Myocyte (in vitro differentiated cells): ENCODE measurements at places on chromosomes 13 and 19. TPM values are rescaled to one million over a fixed set of nuclear protein-coding genes. Genes with fewer than 3 reads are reported as not detected.

GRCh38 chr19:6834433-6834832 lies 52.9 kb upstream of the ADGRE1 start:
- no peak for DNase-seq

GRCh38 chr19:33388725-33389420 lies 15.4 kb downstream of the CEBPG start:
- DNase-seq = no peak

DNA sequence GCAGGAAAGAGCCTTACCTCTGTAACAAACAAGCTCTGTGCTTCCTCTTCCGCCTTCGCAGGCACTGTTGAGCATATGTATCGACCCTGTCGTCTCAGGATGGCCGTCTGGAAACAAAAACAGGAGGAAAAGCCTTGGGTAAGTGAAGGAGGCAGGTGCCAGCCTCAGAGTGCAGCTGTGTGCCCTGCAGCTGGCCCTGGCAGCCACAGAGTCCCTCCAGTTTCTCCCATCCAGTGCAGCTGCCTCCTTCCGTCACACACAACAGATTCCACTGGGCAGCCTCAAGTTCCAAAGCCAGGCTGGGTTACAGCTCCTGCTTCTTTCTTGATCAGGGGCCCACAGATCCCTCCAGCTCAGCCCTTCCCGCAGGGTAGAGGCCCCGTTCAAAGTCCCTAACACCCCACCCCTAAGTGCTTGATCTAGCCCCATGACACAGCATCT lies 47.7 kb downstream of the DOCK9 start:
- peak; percentile 100 for DNase-seq

PCDH9 gene
- 10.0 and 13.9 TPM in 2 replicates for total RNA-seq

ZNF260 gene
- 15.1 and 15.2 TPM in 2 replicates for total RNA-seq

DNA sequence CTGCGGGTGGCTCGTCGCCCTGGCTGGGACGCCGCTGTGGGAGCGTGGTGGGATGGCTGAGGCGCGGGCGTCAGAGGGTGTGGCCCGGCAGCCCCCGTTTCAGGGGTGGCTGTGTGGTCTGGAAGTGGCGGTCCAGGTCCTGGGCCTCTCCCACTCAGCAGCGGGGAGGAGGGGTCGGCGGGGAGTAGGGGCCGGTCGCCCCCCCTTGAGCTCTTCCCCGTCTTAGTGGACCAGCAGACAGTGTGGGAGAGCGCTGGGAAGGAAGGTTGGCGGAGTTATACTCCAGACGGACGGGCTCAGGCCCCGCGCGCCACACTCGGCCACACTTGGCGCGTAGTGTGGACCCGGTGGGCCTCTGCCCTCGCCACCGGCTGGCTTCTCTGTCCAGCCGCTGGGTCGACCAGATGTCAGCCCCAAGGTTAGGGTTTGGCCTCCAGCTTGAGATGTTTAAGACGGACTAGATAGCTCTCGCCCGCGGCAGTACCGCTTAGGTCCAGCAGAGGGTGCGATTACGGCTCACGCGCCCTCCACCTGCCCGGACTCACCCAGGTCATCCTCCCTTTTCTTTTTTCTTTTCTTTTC lies 21.7 kb upstream of the ZNF429 start:
- DNase-seq = peak; percentile 13

DENND1C gene
- total RNA-seq = not detected in 2 replicates

DNA sequence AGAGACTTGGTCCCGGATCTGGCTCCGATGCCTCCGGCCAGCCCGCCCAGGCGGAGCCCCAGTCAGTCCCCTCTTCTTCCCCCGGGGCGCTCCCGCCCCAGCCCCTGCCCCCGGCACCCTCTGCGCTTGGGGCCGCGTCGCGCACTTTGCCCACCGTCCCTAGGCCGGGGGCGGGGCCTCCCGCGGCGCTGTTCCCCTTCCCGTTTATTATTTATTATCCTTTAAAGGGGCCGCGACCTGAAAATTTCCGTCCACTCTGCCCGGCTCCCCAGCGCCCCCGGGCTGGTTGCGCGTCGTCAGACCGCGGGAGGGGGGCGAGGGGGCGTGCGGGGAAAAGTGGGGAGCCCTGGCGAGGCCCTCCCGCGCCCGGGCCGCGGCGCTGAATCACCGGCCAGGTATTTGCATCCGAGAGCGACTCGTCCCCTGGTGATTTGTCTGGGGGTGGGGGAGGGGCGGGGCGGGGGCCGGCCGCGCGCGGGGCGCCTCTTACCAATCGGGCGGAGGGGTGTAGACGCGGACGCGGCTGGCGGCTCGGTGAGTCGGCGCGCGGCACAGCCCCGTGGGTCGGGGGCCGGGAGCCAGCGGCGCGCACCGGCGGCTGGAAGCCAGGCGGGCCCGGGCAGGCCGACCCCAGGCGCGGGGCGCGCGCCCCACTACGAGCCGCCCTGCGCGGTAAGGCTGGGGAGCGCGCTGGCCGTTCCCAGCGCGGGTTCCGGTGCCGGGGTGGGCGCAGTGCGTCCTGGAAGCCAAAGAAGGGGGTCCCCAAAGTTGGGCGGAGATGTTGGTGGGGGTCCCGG lies at the start of gene ARID3A:
TSS of gene ARID3A (plus strand) at position 510 of the 797 bp plus-strand sequence. CDS start 3,494 bp downstream, outside the sequence.
- DNase-seq = peak; percentile 86

CD33 gene
- 0.21 TPM in 1 of 2 replicates, not detected in the other for total RNA-seq

CGB1 gene
- total RNA-seq = not detected in 2 replicates

DNA sequence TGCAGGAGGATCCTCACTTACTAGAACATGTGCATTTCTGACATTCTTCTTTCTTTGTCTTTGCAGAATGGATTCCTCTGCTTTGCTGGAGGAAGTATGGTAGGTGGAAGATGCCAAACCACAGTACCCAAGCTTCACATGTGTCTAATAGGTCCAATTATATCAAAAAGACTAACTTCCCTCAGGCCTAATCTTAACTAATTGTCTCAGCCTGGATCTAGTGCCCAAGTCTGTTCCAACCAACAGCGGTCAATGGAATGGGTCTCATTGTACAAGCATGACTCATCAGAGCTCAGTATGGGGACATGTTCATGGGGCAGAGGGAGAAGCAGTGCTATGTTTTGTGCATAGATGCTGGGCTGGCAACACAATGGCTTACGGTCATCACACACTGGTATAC lies 81.6 kb upstream of the CSNK1A1L start:
- no peak for DNase-seq

DNA sequence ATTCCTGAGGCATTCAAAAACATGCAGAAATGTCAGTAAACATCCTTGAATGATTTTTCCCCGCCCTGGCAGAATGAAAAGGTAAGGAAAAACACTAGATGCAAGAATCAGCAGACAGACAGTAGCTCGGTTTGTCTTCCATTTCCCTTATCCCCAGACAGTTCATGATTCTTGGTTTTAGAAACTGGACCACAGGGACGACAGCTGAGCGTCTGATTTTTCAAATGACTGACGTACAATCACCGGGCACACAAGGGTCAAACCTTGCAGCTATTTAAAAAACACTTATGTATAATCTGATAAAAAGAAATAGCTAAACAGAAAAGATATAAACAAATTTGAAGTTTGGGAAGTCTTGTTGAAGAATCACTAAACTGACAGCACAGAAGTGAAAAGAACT lies 47.1 kb downstream of the DCLK1 start:
- peak; percentile 83 for DNase-seq

DNA sequence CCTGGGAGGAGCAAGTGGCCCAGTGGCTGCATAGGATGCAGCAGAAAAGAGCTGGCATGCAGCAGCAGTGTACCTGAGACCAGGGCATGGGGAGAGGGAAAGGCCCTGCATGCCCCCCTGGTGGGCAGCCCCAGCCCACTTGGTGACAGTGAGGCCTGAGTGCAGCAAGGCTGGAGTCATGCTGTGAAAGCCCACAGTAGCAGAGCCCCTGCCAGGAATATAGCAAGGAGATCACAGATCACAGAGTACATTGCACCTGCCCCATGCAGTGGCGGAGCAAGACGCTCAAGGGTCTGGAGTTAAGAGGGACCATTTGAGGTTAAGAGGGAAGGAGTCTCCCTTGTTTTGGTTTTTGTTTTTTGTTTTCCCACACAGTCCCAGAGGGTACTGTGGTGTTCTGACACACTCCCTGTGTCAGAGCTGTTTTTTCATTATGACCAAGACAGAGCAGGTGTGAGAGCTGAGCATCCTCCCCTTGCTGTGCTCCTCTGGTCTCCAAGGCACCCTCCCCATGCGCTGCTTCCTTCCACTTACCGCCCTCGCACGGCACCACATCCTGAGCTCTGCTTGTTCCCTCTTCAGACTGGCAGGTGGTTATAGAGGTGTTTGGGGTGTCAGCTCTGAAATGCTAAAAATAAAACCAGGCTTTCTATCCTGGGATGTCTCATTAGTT lies 85.0 kb upstream of the UBL3 start:
- no peak for DNase-seq

- no peak for DNase-seq
Measured at GRCh38 chr19:4518345-4519171, at the start of gene PLIN4. PLIN4 (minus strand) TSS chr19:4518486; CDS start chr19:4518272, 214 bp downstream.

DNA sequence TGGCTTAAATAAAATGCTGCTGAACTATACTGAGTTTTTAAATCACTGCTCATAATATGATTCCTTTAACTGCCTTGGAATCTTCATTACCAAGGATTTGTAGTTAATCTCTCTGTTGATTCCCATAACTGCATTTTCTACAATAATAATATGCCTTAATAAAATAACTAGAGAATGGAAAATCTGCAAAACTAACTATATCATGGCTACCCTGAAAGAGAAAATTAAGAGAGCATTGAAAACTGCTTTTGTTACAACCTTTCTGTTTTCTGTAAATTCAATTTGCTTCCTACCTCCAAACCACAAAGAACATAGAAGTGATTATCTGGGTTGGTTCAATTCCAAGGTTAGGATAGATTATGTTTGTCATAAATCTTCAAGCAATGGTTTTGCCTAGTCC lies 202.8 kb upstream of the ATXN8OS start:
- no peak for DNase-seq

ZSCAN5C gene
- not detected in 2 replicates for total RNA-seq

- peak; percentile 83 for DNase-seq
Measured at GRCh38 chr13:93925990-93926389, 553.5 kb downstream of the DCT start.

GRCh38 chr19:29963576-29963975 lies 21.5 kb downstream of the URI1 start:
- no peak for DNase-seq

- DNase-seq = no peak
Measured at GRCh38 chr19:7679771-7680605, 645 bp upstream of the TRAPPC5 start.

YJEFN3 gene
- total RNA-seq = 1.6 and 4.5 TPM in 2 replicates

DNA sequence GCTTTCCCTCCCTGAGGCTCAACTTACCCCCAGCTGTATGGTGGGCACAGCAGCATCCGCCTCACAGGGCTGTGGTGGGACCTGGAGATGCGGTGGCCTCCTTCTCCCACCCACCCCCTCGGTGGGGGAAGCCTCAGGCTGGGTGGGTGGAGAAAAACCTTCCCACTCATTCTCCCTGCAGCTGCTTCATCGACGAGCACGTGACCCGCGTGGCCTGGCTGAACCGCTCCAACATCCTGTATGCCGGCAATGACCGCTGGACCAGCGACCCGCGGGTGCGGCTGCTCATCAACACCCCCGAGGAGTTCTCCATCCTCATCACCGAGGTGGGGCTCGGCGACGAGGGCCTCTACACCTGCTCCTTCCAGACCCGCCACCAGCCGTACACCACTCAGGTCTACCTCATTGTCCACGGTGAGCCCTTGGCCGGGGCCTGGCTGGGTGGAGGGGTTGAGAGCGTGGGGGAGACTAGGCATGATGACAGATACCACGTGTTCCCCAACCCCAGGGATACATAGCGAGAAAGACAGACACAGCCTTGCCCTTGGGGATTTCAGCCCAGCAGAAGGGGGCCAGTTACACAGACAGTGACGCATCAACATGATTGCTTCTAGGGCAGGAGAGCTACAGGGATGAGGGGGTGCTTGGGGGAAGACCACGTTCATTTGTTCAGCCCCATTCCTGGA lies 12.2 kb downstream of the IGLON5 start:
- no peak for DNase-seq

- DNase-seq = no peak
Measured at GRCh38 chr13:27148900-27149299, 22.7 kb downstream of the USP12 start.

CHERP gene
- total RNA-seq = 6.4 and 6.8 TPM in 2 replicates

DNA sequence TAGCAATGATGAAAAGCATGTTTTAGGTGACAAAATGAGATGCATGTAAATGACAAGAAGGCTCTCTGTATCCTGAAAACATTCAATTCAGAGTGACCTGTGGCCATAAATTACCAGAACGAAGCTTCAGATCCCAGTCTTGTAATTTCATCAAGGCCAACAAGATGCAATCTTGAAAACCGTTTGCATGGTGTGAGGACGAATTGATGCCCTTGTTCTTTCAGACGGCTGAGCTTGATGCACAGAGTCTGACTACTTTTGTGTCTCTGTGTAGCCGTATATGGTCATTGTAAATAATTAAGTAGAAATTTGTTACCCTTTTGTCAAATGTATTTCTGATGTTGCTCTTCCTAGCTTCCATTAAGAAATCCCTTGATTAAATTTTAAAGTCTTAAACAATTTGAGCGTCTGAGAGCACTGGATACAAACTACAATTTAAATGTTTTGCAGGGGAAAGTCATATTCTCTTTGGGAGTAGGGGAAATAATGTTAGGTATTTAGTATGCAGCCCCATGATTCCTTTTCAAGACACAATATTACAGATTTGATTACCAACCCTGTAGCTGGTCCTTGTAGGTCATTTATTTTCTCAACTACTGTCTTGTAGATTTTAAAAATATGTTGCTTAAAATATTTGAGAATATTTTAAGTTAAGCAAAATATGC lies 125.8 kb upstream of the PCDH9 start:
- DNase-seq = peak; percentile 81

DNA sequence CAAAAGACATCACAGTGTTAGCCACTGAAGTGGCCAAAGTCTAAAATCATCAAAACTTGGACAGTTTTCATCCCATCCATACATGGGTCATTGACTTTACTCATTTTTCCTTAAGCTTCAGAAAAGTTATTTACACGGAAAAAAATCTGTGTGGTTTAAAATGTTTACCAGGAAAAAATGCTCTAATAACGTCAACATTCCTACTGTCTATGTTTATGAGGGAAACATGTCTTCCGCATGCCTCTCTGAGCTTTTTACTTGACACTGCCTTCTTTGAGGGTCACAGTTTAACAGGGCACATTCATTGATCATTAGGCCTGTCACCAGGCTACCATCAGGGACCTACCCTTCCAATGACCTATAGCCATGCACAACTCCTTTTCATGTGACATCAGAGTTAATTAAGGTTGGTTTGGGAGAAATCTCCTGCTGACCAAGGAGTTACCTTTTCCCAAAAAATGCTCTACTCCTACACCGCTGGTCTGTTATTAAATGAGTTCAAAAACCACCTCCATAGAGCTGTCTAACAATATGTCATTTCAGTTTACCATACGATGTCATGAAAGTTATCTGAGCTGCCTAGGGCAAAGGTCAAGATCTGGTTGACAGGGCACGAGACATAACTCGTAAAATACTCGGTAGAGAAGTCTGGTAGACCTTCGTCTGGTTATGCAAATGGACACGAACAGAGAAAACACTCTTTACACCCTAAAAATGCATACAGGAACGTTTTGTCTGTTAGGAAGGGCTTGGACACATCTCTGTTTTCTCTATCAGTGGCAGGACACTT lies 17.8 kb downstream of the FLT1 start:
- DNase-seq = no peak
